Left forelimb (tissue), 1 donor: ENCODE measurements at places on chromosomes 4 and X.

GRCh38 chr4:170089668-170090351 is at the start of gene AADAT:
Gene AADAT, minus strand, starts transcription at chr4:170089956. Its CDS starts 266 bp downstream, at chr4:170089690.
- DNase-seq: peak; percentile 90

DNA sequence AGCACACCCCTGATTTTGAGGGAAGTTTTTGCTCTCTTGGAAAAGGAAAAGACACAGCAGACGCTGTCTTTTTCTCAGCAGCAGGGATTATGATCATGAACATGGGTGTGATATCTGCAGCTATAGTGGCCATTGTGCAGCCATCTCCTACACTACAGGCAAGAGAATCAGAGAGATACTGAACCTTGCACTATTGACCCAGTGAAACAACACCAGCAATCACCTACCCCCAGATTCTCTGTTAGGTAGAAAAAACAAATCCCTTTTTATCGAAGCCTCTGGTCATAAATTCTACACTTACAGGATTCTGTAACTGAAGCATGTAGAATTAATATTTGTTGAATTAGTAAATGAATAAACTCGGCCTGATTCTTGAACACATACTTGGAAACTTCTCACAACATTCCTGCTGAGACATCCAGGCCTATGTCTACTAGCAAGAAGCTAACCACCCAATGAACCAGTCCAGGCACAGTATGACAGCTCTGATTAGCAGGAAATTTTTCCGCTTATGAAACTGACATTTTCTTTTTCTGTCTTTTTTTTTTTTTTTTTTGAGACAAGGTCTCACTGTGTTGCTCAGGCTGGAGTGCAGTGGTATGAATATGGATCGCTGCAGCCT is 5.0 kb upstream of the AFAP1 start:
- DNase-seq: peak; percentile 20

DNA sequence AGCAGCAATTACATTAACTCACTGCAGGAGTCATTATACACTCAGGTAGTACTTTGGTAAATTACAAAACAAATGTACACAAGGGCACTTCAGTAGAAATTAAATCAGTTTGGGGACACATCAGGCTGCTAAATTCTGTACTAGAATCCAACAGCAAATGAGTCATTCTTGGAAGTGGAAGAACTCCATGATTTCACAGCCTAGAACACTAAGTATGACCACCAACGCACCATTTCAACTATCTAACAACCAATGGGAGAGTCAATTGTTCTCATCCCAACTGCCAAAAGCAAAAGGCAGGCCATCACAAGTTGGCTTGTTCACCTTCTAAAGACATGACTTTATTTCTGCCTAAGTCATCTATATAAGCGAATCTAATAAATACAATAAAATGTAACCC is 26.6 kb downstream of the PPM1K start:
- DNase-seq: no peak

DNA sequence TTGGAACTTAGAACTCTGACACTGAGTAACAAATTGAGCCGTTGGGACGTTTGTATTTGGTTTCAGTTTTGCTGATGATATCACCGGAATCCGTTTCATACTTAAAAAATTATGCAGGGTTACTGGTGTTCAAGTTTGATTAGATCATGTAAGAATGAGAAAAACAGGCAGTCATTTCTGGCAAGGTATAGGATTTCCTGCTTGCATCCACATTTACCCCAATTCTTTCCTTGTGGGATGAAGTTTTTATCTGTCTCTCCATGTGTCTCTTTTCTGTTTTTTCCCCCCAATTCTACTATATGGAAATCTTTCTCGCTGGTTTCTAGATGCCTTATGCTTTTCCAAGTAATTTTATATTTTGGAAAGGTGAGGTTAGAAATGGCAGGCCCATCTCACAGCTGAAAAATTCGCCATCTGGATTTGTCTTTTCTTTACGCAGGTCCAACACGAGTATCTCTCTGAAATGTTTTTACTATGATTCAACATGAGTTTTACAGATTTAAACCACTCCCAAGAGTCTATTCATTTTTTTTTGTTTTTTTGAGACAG is 197.9 kb downstream of the SHOX start:
- DNase-seq: no peak

- no peak for DNase-seq
Observed at GRCh38 chr4:20044966-20045365, 206.7 kb upstream of the SLIT2 start.

- DNase-seq: no peak
Observed at GRCh38 chr4:148054275-148054674, 322.4 kb downstream of the ARHGAP10 start.

- DNase-seq: no peak
Observed at GRCh38 chrX:101764538-101764937, 104.9 kb upstream of the ARMCX2 start.

DNA sequence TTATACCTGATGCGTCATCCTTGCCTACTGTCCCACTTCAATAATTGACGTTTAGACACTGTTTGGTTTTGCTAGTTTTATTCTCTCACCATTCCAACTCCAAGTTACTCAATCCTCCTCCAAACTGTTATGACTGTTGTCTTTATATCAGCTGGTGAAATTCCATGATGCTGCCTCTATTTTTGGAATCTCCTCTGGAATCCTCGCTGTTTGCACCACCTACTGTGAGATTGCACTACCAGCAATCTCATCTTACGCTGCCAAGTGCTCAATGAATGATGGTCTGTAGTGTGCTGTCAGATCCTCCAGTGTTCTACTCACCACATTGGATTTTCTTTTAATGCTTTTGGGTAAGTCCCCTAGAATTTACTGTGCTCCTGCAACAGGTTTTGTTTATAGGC is 13.2 kb upstream of the PCDH18 start:
- DNase-seq: no peak

- no peak for DNase-seq
Observed at GRCh38 chr4:6855692-6856297, 53.8 kb upstream of the TBC1D14 start.

DNA sequence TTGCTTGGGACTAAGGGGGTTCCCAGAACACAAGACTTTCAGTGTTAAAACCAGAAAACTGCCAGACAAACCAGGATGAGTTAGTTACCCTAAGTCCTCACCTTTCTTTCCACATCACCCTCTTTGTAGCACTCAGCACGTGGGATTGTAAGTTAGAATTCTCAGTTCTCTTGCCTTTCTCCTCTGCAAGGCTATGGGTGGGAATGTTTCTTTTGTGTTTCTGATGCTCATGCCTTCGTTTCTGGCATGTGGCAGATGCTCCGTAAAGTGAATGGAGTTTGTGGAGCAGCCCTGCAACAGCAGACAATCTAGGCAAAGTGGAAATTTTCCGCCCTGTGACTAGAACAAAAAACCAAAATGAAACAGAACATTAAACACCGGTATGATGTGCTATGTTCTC is 64.7 kb upstream of the SPP1 start:
- DNase-seq: no peak

GRCh38 chrX:13570261-13570605 is 832 bp downstream of the EGFL6 start:
- no peak for DNase-seq
